ENCODE measurements at places on chromosomes 6 and 20.

DNA sequence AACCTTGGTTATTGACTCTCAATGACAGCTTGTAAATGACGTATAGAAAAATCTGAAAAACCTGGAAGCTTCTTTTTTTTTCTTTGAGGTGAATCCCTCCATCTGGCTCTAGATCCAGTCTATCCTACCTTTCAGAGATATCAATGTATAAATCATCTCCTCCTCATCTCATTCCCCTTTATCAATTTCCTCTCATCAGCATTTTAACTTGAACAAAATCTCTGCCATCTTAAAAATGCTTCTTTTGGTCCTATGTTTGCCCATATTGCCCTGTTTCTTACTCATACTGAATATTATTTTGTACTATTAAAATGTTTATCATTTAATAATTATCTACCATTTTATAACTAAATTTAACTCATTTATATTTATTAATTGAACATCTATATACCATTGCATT is 306.7 kb upstream of the TSHZ2 start:
- no peak for DNase-seq

DNA sequence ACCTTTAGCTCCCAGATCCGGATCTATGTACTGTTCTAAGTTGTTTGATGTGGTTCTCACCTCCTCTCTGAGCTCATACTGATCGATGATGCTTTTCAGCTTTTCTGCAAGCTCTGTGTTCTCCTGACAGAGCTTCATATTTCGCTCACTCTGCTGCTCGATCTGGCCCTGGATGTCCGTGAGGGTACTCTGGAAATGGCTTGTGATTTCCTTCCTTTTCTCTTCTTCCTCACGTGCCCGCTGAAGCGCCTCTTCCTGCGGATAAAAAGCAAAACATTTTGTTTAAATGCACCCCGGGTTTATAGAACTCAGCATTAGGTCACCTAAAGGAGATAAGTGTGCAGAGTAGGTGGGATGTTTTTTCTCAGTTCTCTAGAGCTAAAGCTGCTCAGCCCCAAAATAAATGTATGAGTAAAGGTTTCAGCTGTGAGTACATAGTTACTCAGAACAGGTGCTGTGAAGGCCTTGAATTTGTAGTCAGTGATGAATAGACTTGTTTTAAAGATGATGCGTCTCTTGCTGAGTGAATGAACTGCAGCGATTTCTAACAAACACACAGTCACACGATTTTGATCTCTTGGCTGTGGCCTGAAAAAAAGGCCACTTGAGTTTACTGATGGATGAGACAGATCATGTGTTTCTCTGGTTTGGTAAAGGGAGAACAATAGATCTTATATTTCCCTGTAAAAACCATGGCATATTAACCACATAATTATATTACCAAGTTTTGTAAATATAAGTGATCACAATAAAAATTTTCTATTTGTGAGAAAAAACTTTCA is 29.1 kb downstream of the TXLNB start:
- no peak for DNase-seq

GRCh38 chr6:13488015-13488895 is 855 bp upstream of the GFOD1 start:
- peak; percentile 41 for DNase-seq

GRCh38 chr6:11667876-11668275 is 110.7 kb downstream of the ADTRP start:
- DNase-seq: no peak

GRCh38 chr6:14380086-14380820 is 262.7 kb downstream of the CD83 start:
- DNase-seq: no peak

DNA sequence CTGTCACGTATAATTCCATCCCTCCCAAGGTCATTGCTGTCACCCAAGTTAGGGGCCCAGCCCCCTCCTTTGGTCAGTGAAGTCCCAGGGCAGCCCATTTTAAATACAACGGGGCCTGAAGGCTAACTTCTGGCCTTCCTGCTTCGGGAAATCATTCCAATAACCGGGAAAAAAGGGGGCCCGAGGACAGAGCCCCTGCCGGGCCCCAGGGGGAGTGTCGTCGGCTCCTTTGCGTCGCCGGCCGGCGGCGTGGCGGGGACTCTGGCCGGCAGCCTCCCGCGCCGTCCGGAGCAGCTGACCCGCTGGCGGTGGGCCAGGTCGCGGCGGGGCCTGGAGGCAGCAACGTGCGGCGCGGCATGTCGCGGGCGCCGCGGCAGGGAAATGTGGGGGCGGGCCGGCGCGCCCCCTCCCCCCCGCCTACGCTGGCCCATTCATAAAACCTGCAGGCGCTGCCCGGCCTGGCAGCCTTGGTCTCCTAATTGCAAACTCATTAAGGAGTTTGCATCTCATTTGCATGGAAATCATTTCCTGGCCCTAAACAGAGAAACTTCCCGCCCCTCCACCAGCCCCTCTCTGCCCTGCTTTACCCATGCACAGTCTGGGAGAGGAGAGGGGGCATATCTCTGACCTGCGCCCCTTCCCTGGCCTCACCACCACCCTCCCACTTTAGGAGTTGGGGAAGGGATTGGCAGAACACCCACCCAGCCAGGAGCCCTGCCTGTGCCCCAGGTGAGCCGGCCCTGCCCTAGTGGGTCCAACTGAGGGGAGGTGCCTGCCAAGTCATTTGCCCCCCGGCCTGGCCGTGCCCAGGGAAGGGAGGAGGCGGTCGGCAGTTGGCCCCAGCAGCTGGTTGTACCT is 50.7 kb downstream of the MRPL14 start:
- DNase-seq: no peak

DNA sequence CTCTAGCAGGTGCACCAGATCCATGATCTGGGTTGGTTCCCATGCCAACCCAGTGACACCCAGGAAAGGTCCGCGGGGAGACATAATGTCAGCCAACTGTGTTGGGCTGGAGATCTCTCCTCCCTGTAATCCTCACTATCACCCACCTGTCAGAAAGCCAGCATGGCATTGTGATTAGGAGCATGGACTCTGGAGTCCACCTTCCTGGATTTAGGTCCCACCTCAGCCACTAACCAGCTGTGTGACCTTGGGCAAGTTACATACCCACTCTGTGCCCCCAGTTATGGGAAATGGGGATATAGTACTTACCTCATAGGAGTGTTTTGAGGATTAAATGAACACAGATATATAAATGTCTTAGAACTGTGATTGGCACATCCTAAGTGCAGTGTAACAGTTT is 97.9 kb downstream of the ZDHHC14 start:
- no peak for DNase-seq

GRCh38 chr20:17878912-17879602 is 89.5 kb downstream of the SNX5 start:
- DNase-seq: no peak

- no peak for DNase-seq
These were observed 100.5 kb downstream of the CDH4 start for GRCh38 chr20:61352346-61353260.

DNA sequence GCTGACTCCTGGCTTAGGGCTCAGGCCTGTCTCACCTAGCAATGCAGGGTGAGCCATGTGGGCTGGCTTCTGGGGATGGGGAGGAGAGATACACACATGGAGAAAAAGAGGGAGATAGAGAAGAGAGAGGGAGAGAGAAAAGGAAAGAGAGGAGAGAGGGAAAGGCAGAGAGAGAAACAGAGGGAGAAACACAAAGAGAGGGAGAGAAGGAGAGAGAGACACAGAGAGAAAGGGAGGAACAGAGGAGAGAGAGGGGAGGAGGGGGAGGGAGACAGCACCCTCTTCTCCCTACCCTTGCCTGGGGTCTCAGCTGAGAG is 24.8 kb downstream of the NTSR1 start:
- DNase-seq: no peak

- DNase-seq: no peak
These were observed 291.7 kb downstream of the SLC35F1 start for GRCh38 chr6:118198746-118199145.

DNA sequence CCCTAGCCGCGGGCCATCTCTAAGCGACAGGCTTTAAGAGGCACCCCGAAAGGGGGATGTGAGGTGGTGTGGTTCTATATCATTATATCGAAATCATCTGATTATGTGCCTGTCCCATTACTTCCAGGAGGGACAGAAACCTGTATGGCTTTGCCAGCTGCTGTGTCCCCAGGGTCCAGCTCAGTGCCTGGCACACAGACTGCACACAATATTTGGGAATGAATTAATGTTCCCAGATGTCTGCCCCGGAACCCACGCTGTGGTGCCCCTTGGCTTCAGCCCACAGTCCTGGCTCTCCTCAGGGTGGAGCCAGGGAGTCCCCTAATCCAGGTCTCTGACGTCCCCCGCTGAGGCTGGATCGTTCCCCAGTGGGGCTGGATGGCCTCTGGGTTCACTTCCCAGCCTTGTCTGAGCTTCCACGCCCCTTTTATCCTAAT is 8.9 kb upstream of the AHCY start:
- no peak for DNase-seq

- no peak for DNase-seq
These were observed 68.0 kb downstream of the PLAGL1 start for GRCh38 chr6:143940011-143940597.

GRCh38 chr6:9173229-9173628 is 737.9 kb upstream of the SLC35B3 start:
- DNase-seq: no peak

GRCh38 chr6:63750400-63750799 is 114.8 kb downstream of the PHF3 start:
- DNase-seq: no peak

GRCh38 chr20:55800552-55801245 is 204.6 kb downstream of the CBLN4 start:
- no peak for DNase-seq

DNA sequence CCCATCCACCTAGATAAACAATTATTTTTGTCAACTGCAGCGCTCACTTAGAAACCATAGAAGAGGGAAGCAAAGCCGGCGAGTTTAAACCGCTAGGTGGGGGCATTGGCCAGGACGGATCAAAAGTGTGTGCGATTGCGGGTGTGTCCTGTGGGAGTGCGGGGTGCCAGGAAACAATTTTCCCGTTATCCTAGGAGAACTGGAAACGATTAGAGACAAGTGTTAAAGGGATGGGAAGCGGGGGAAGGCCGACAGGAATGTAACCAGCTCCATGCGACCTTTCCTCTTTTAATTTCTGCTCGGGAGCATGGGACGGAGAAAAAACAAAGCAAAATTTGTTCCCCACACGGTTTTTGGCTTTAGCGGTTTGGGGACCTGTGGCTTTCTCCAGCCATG is 2.8 kb upstream of the HTR1B start:
- DNase-seq: peak; percentile 15

- DNase-seq: no peak
These were observed 12.2 kb downstream of the CHRNA4 start for GRCh38 chr20:63348828-63349515.

GRCh38 chr20:21391972-21392352 is 5.4 kb downstream of the NKX2-4 start:
- no peak for DNase-seq

DNA sequence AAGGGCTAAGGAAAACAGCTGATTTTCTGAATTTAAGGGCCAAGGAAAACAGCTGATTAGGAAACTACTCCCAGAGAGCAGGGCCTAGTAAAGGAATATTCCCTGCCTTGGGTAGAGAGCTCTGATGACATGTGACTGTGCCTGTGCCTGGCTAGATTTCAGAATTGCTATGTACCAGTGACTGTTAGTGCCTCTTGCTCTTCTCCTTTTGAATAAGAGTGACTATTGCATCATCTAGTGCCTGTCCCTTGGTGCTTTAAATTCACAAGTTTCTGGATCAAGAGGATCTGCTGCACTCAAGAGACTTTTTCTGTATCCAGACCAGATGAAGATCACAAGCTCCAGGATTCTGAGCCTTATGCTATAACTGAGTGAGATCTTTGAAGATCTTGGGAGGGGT is 332.9 kb downstream of the KIF16B start:
- DNase-seq: no peak

DNA sequence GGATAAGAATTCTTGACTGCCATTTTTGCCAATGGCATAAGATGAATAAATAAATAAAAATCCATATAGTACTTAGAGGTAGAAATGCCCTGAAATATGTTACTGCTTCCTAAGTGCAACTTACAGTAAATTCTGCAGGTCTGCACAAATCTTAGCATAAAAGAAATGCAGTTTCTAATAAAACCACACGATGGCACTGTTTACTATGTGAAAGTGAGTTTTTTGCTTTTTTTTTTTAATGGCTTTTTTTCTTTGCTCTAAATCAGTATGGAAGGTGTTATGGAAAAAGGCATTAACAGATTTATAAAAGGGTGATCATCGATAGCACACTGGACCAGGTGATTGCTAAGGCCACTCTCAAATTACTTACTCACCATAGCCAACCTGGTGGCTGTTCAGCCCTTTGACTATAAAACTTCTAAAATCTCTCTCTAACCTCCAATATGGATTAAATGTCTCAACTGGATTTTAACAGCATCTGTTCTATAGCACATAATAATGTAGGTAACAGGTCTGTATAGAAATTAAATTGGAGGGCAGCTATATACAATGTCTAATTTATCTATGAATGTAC is 45.8 kb downstream of the AHI1 start:
- no peak for DNase-seq

GRCh38 chr6:152458648-152459644 is 178.2 kb downstream of the SYNE1 start:
- DNase-seq: no peak

DNA sequence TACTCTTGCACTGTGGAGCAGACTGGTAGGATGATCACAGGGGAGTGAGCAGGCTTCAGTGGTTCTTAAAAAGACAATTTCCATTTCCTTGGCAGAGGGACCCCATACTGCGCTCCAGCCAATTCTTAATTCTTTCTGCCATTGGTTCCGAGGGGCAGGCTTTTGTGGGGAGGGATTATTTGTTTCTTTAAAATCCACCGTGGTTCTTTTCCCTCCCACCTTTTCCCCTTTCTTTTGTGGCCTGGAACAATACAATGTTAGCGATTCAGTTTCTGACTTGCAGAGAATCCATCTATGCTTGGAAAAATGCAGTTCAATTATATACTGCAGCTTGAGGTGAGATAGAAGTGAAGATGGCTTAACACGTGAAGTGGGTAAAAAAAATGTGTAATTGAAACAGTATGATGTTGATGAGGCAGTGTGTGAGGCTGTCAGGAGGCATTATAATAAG is 379.0 kb upstream of the FLRT3 start:
- DNase-seq: no peak

DNA sequence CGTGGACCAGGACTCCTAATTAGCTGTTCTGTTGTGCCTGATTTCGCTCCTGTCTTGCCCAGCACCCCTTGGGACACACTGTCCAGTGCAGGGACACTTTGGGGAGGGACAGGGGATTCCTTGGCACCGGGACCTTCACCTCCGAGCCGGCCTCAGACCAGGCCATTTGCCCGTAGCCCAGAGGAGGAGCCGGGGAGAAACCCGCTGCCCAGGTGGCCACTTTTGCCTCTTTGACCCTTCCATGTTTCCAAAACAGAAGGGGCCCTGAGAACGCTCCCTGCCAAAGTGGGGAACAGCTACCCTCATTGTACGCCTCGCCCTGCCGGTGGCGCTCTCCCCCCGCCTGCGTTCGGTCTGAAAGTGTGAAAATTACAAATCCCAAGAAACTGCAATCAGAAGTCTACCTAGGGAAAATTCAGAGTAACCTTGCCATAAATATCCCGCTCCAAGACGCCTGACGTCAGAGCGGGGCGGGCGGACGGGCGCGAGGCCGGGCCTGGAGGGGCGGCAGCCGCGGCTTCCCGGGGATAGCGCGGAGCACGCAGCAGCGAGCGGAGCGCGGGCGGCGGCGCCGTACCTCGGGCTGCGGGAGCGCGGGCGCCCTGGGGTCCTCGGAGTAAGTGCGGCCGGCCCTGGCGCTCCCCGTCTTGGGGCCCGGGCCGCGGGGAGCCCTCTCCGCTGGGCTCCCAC is at the start of gene DAAM2:
DAAM2 (plus strand) TSS at position 527 of the 690 bp plus-strand sequence. CDS start 63,927 bp downstream, outside the sequence.
- DNase-seq: peak; percentile 66

All from hypothalamus (tissue), 51 donors.